ENCODE measurements at places on chromosomes 13 and 19. TPM values are rescaled to one million over a fixed set of nuclear protein-coding genes. Genes with fewer than 3 reads are reported as not detected.

Gene LSM4
- 291 TPM for total RNA-seq

Gene PEG3
- not detected for total RNA-seq

Gene HSD17B14
- total RNA-seq = 20.7 TPM

Gene ZNF536
- not detected for total RNA-seq

Gene TNFSF9
- total RNA-seq = 11.2 TPM

Gene CALR3
- total RNA-seq = not detected

Gene POSTN
- total RNA-seq = not detected

Gene SLITRK5
- total RNA-seq = 0.20 TPM

Gene FFAR1
- total RNA-seq = 0.44 TPM

Gene LGI4
- 1.3 TPM for total RNA-seq

Gene CBLC
- 68.8 TPM for total RNA-seq

Gene LRRC63
- 0.28 TPM for total RNA-seq

Gene DCT
- total RNA-seq = not detected

Gene KIR3DL1
- not detected for total RNA-seq

Gene HCST
- total RNA-seq = 1.8 TPM

Gene ZNF230
- 4.8 TPM for total RNA-seq

Gene C5AR1
- total RNA-seq = 8.5 TPM

Gene KASH5
- 0.39 TPM for total RNA-seq

Gene FCAR
- not detected for total RNA-seq

Gene STOML3
- not detected for total RNA-seq

Gene MCEMP1
- not detected for total RNA-seq

Gene A1BG
- 4.5 TPM for total RNA-seq

Gene IGLON5
- total RNA-seq = not detected

Gene LRRC4B
- not detected for total RNA-seq

Gene PDCD5
- 127 TPM for total RNA-seq
